ENCODE measurements at places on chromosomes 6 and 20. TPM values are rescaled to one million over a fixed set of nuclear protein-coding genes. Genes with fewer than 3 reads are reported as not detected.

TRIM10 gene
- total RNA-seq = 0.75 TPM

DNA sequence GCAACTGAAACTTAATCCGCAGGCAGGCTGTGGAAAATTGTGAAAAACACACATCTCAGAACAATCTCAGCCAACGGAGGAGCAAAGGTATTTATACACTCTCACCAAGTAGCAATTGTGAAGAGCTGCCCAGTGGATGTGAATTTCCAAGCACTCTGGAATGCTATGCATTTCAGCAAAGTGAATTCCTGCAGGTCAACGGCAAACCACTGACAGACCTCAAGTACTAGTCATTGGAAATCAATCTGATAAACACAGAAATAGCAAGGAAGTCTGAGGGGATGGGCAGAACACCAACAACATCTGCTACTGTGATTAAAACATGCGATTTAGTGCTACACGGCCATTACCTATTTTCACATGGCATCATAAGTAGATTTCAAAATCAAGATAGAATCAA lies 429.1 kb downstream of the HTR1B start:
- no peak for DNase-seq

DNA sequence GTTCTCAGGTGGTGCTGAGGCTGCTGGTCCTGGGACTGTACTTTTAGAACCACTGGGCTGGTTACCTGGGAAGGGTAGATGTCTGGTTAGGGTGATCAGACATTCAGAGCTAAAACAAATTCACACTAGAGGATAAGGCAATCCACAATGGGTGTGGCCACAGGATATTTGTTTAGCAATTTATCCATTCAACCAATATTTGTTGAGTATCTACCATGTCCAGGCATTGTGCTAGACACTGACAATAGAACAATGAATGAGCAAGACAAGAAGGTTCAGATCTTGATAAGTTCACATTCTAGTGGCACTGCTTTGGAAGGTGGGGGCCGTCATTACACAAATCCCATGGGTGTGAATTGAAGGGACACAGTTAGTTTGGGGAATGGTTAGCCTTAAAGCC lies 131.7 kb downstream of the BCAS1 start:
- DNase-seq = no peak

GRCh38 chr6:167107787-167108186 lies 15.1 kb upstream of the CCR6 start:
- DNase-seq = no peak

DNA sequence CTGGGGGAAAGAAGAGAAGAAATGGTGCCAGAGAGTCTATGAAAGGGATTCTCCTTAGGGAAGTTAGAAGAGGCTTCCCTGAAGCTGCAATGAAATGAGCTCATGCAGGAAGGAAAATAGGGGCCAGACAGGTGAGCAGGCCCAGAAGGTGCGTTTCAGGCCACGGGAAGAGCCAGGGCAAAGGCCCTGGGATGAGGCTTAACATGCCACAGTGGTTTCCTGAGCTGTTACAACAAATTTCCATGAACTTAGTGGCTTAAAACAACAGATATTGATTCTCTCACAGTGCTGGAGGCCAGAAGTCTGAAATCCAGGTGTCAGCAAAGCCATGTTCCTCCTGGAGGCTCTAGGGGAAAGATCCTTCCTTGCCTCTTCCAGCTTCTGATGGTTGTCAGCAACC lies 167.9 kb downstream of the TFAP2C start:
- DNase-seq = no peak

- DNase-seq = no peak
These were observed 44.1 kb downstream of the STK4 start for GRCh38 chr20:45010399-45010828.

Data from liver (tissue), 10 donors.